ENCODE measurements at places on chromosomes 16 and 17.
A peak's percentile ranks its signal among the peaks of the same experiment; 100 is the strongest.

DNA sequence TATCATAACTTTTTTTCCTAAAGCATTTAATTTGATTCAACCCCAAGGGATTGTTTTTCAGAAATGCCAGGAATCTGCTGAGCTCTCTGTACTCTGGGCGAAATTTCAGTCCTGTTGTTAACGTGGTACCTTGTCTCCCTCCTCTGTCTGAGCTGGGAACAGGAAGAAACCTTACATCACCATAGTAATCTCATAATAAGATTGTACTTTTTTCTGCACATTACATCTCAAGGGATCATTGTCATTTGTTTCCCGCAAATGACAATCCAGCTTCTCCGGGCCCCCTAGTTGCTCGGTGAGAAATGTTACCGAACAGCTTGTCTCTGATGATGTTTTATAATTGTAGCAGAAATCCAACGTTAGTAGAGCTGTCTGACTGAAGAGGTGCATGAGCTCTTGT lies 152.7 kb upstream of the ERCC4 start:
- DNase-seq = no peak

DNA sequence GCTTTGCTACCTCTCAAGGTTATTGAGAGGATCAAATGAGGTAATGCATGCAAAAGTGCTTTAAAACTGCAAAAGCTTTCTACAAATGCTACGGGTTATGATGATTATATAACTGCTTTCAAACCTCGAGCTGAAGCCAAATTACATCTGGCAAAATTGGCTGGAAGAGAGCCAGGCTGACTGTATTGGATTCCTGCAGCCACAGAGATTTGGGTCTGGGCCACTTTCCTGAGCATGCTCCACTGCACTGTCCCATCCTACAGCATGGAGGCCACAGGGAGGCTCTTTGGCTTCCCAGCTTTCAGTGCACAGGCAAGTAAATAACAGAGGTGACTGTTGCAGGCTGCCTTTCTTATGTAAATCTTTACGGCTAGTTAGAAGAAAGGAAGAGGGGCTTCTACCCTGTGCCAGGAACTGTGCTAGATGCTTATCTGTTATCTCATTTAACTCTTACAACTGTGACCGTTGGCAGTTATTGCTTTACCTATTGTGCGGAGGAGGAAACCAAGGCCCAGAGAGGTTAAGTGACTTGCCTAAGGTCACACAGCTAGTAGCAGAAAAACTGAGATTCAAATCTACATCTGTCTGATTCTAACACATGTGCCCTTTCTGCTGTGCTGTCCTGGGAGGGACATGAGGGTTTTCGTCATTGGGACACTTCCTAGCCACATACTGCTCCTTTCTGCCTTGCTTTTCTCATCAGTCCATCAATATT lies 121.8 kb downstream of the SPACA3 start:
- DNase-seq = no peak

GRCh38 chr17:50375858-50376538 lies 3.0 kb downstream of the EME1 start:
- no peak for DNase-seq

GRCh38 chr17:83161298-83162034 lies 82.1 kb downstream of the METRNL start:
- DNase-seq = peak; percentile 80

DNA sequence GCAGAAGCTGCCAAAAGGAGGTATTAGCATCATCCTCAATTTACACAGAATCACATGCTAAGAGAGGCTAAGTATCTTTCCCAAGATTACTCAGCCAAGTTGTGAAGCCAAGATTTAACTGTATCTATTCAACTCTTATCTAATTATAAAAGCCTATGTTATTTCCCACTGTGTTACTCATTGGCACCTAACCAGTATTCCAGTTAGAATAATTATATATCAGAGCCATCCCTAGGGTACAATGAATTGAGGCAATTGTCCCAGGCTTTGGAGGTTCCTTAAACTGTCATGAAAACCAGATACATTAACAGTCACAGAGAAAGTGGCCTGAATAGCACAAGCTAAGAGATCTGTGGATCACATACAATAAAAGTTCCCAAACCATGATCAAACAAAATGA lies 10.9 kb upstream of the AMFR start:
- DNase-seq = no peak

- DNase-seq = no peak
Measured at GRCh38 chr16:30720694-30721093, 21.7 kb downstream of the SRCAP start.

GRCh38 chr16:77295896-77296295 lies 96.7 kb downstream of the SYCE1L start:
- DNase-seq = no peak

GRCh38 chr17:74547736-74548135 lies 1.8 kb upstream of the CD300C start:
- DNase-seq = no peak

GRCh38 chr17:39573447-39574298 lies 34.0 kb downstream of the NEUROD2 start:
- DNase-seq = peak; percentile 87

DNA sequence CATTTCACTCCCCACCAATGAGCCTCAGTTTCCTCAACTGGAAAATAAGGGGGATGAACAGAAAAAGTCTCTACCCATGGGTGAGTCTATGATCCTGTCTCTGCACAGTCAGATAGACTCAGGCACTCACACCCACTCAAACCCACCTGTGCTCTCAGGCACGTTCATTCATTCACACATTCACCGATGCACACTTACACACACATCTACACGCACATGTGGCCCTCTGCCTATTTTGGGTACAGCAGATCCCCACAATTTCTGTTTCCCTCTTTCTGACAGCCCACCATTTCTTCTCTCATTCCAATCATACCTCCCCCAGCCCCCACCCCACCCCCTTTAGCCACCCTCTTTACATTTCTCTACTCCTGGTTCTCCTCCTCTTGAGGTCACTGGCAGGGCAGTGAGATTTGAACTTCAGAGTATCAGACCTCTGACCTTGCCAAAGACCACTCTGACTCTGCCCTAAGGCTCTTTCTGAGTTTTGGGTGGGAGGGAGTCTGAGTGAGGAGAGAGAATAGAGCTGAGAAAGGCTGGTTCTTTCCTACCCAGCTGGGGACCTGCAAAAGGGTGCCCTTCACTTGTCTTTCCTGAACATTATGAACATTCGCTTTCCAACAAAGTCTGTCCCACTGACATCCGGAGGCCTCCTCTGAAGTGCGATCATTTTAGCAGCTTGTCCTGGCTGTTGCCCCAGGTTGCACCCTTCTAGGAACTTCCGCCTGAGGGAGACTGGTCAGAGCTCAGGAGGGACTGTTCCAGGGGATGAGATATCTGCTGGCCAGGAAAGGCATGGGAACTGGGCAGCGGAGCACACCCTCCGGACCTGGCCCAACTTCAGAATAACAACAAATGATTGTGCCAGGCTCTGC lies 10.1 kb upstream of the COL1A1 start:
- DNase-seq = peak; percentile 48

- no peak for DNase-seq
Measured at GRCh38 chr17:67594115-67594880, 123.4 kb upstream of the NOL11 start.

DNA sequence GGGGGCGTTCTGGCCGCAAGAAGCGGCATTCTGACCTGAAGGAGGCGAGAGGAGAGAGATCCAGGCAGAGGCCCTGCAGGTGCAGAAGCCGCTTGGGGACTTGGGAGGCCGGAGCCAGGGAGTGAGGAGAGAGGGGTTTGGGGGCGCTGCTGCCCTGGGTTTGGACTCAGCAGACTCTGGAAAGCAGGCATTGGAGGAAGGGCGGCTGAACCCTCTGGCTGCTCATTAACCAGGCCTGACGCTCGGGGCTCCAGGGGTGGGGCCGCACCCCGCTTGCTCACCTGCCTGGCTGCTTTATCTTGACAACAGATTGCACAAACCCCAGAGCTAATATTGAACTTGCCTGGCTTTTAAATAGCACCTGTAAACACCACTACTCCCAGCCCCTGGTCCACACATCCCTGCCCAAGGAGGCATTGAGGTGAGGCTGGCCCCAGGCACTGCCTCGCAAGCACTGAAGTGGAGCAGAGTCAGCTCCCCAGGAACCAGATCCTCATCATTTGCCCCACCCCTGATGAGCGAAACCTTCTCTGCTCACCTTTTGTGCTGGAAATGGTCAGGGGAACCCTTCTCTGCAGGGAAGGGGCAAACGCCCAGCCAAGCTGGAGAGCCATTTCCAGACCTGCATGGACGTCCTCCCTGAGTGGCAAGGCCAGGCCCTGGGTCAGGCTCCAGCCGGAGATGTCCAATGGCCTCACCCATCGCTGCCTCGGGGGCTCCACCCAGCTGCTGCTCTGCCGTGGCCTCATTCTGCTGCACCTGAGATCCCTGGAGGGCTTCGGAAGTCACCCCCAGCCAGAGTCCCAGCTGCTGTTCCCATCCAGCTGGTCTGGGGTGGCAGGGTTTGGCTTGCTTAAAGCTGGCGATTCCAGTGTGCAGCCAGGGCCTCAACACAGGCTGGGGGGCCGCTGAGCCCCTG lies 190.2 kb upstream of the GSE1 start:
- no peak for DNase-seq

DNA sequence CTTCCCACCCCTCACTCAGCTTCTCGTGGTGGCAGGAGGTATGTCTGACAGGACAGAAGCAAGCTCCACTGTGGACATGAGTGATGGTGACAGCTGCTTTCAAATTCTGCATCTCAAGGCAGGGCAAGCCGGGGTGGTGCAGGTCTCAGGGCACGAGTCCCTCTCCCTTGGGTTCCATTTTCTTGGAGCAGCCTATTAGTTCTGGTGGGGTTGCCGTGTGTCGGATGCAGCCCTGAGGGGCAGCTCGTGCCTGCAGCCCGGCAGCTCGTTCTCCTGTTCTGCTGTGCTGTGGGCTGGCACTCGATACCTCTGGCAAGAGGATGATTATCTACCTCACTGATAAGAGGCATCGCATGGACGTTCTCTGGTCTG lies 16.5 kb upstream of the CLEC18C start:
- DNase-seq = no peak

GRCh38 chr16:878072-878784 lies 77.7 kb upstream of the GNG13 start:
- no peak for DNase-seq

DNA sequence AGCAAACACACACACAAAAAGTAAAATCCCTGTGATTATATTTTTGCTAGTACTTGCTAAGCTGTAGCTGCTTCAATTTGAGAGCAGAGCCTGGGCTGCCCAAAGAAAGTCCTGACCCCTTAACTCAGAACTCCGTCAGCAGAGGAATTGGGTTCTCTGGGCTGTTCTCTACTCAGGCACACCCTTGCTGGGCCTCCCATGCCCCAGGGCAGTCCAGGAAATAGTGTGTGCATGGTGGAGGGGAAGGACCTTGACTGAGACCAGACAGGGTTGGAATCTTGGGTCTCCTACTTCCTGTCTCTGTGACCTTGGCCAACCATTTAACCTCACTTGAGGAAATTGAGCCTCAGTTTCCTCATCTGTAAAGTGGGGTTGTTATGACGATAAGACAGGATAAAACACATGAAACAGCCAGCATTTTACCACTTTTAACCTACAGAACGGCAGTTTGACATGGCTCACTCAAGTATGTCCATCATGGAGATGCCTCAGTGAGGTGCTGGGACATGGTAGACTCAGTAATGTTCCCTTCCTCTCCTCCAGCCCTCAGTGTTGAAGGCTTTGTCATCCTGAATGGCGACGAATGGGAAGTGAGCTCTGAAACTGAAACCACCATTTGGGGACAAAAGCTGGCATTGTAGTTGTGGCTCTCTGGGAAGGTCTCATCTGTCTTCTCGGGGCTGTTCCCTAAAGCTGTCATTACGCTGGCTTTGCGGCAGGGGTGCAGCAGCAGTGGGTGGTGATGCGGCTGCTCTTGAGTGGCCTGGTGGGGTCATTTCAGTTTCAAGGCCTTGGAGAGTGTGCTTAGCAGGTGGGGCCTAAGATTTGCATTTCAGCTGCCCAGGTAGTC lies 74.9 kb downstream of the CMIP start:
- DNase-seq = no peak

DNA sequence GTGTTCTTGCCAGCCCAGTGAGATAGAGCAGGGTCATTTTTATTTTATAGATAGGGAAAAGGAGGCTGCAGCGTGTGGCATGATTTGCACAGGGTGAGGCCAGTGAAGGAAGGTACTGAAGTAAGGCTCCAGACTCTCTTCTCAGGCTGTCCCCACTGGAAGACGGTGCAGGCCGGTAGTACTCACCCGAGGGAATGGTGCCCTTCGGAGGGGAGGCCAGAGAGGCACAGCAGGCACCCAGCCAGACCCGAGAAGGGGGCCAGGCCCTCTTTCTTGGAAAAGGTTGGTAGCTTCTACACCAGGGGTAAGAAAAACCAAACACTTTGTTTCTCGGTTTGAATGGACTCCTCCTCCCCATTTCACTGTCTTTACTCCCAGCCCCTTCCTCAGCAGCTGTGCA lies 288 bp downstream of the ANKRD40CL start:
- DNase-seq = peak; percentile 67

DNA sequence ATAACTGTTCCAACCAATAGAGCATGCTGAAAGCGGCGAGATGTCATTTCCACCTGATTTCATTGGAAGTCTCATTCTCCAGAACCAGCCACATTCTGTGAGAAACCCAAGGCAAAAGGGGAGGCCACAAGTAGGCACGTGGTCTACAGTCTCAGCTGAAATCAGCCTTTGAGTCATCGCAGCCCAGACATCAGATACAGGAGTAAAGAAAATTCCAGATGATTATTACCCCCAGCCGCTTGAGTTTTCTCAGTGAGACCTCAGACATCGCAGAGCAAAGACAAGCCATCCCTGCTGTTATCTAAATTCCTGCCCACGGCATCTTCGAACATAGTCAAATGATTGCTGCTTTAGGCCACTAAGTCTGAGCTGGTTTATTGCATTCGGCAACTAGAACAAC lies 23.1 kb downstream of the STAT3 start:
- DNase-seq = no peak

DNA sequence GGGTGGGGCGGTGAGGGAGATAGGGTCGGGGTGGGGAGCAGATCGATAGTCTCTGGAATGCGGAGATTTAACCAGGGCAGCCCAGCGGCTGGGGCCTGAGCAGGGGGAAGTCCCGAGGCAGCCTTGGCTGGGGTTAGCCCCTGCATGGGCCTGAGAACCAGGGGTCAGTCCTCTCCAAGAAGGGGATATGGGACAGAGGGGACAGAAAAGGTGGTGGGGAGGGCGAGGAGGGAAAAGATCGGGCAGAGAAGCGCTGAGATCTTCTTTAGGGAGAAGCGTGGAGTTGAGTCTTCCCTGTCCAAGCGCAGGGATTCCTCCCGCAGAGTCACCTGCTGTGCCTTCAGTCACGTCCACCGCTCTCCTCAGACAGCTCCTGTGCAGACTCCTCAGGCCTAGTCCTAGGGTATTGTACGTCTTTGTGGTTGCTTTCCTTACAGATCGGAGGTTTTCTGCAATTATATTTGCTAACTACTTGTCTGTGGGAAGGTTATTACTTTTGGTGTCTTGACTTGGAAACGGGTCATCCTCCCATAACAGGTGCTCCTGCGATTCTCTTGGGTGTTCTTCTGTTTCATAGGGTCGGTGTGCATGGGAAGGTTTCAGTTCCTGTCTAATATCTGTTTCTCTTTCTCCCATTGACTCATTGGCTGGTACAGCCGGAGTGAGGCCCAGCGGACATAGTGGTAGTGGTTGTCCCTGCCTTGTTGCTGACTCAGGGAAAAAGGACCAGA lies 952 bp downstream of the CD300A start:
- no peak for DNase-seq

- no peak for DNase-seq
Measured at GRCh38 chr17:50972577-50972976, 106.4 kb upstream of the TOB1 start.

GRCh38 chr17:57357392-57357784 lies 101.1 kb downstream of the MSI2 start:
- no peak for DNase-seq

GRCh38 chr16:8846401-8846932 lies 22.3 kb downstream of the CARHSP1 start:
- DNase-seq = no peak

GRCh38 chr17:13484020-13484419 lies 117.7 kb downstream of the HS3ST3A1 start:
- DNase-seq = no peak
